Chondrocyte (in vitro differentiated cells): ENCODE measurements at places on chromosomes 3 and 15. TPM values are rescaled to one million over a fixed set of nuclear protein-coding genes. Genes with fewer than 3 reads are reported as not detected.

TMEM108 gene
- total RNA-seq = 1.7 to 7.1 TPM (median 5.6 TPM) in 3 replicates

ADGRG7 gene
- not detected in 3 replicates for total RNA-seq

FOXB1 gene
- total RNA-seq = not detected in 3 replicates

ZNF280D gene
- total RNA-seq = 12.5 to 16.8 TPM (median 15.1 TPM) in 3 replicates

TMEM62 gene
- 8.3 to 11.0 TPM (median 10.2 TPM) in 3 replicates for total RNA-seq

SLC22A13 gene
- total RNA-seq = 0.62 to 2.9 TPM (median 0.97 TPM) in 3 replicates

ACAN gene
- 21.5 to 176 TPM (median 171 TPM) in 3 replicates for total RNA-seq

CYP1A2 gene
- total RNA-seq = not detected in 3 replicates

LRRC49 gene
- 4.9 to 8.8 TPM (median 6.4 TPM) in 3 replicates for total RNA-seq

C3orf85 gene
- not detected in 3 replicates for total RNA-seq

DNA sequence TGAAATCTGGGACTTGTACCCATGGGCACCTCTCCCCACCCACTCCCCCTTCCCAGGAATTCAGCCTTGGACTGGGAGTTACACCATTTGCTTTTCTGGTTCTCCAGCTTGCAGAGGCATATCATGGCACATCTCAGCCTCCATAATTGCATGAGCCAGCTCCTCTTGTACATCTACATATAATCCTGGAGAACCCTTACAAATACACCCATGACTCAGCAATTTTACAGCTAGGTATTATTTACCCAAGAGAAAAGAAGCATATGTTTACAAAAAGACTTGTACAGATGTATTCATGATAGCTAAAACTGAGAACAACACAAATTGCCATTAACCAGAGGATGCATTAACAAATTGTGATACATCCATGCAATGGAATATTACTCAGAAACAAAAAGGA lies 58.4 kb downstream of the RPLP1 start:
- H3K27me3 ChIP-seq = peaks cover 24% of the 10 kb centered on the region
- no peak overlapping the region for H3K4me3 ChIP-seq
- no peak for DNase-seq
- H3K27ac ChIP-seq = no peak overlapping the region

DNA sequence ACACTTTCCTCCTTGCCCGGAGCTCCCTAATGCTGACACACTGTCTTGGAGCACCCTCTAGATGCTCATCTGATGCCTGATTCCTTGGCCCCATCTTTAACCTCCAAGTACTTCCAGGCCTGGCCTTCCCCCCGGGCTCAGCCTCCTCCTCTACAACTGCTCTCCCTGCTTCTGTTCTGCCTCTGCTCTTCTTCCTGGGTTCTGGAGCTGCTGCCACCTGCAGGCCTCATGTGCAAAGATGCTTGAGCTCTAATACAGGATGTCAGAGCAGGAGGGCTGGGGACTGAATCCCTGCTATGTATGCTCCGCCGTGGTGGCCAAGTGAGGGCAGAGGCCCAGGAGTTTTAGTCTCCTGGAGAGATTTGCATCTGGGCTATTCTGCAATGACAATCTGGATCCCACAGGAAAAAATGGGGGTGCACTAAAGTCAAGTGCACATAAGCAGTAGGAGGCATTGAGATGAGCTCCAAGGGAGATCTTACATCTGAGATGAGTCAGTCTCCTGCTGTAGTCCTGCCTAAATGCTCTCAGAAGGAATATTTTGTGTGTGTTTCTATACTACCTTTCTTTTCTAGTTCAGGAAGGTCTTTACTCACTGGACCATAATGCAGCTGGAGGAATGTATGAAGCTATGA lies 296.3 kb downstream of the UACA start:
- H3K4me1 ChIP-seq = no peaks in the 10 kb centered on the region
- no peak overlapping the region for H3K27ac ChIP-seq

GRCh38 chr3:127383656-127384179 lies 95.9 kb upstream of the PRR20G start:
- H3K4me1 ChIP-seq = no peaks in the 10 kb centered on the region
- no peak overlapping the region for H3K4me3 ChIP-seq

DNA sequence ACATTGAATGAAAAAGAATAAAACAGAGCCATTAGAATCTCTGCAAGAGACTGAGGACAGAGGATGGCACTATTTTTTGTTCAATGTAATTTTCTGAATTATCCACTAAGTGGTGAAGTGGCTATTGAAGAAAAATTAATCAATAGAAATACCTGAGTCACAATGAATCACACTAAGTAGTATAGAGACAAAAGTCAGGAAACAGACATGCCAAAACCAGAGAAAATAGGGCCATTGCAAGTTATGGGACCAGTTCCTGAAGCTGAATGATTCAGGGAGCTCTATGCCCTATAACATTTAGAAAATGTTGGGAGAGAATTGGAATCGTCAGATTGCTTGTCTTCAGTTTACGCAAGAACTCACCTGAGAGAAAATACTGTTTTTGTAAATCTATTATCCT lies 1103.2 kb upstream of the ALCAM start:
- H3K36me3 ChIP-seq = no peaks in the 10 kb centered on the region
- H3K4me3 ChIP-seq = no peak overlapping the region
- no peaks in the 10 kb centered on the region for H3K27me3 ChIP-seq
- H3K27ac ChIP-seq = no peak overlapping the region

DNA sequence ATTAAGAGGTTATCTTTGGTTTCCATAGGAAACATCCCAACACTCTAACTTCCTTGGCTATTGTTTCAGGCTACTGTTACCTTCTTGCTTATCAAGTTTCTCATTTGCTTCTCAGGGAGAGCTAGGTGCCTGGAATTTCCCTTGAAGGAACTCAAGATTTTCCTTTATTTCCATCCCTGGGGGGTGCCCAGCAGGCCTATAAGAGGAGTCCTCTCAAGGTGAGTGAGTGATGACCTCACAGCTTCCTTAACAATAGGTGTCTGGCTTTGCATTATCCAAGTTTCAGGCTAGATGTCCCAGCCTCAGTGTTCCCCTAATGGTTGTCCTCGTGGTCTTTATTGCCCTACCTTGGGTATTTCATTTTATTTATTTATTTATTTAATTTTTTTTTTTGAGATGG lies 12.1 kb upstream of the CTSH start:
- no peaks in the 10 kb centered on the region for H3K4me1 ChIP-seq
- H3K36me3 ChIP-seq = no peaks in the 10 kb centered on the region
- peak; percentile 4 for DNase-seq

GRCh38 chr3:72890166-72890925 lies 2.5 kb downstream of the GXYLT2 start:
- H3K27me3 ChIP-seq = no peaks in the 10 kb centered on the region
- peak overlapping the region; percentile 96 for H3K27ac ChIP-seq
- peak overlapping the region; percentile 83 for H3K4me3 ChIP-seq

DNA sequence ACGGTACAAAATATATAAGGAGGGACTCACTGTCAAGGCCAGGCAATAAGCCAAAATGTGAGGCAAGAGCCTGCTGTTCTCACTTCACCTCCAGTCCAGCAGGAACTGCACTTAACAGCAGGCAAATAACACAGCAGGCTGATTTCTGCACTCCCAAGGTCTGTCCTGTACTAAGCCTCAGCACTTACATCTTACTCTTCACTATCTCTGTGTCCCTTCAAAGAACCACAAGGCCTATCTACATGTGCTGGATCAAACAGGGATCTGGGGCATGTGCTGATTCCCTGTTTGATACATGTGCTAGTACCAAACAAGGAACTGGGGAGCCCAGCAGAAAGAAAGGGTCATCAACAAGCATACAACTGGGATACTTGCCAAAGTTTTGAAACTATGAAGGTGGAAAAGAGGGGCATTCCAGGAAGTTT lies 22.2 kb downstream of the UACA start:
- H3K36me3 ChIP-seq = peaks cover under 1% of the 10 kb centered on the region
- DNase-seq = no peak
- H3K4me3 ChIP-seq = no peak overlapping the region
- H3K27me3 ChIP-seq = no peaks in the 10 kb centered on the region

- DNase-seq = peak; percentile 90
- no peaks in the 10 kb centered on the region for H3K27me3 ChIP-seq
- no peak overlapping the region for H3K27ac ChIP-seq
- H3K36me3 ChIP-seq = peaks cover 4% of the 10 kb centered on the region
- H3K4me3 ChIP-seq = no peak overlapping the region
Measured at GRCh38 chr3:127694467-127695215, 21.9 kb downstream of the ABTB1 start.

DNA sequence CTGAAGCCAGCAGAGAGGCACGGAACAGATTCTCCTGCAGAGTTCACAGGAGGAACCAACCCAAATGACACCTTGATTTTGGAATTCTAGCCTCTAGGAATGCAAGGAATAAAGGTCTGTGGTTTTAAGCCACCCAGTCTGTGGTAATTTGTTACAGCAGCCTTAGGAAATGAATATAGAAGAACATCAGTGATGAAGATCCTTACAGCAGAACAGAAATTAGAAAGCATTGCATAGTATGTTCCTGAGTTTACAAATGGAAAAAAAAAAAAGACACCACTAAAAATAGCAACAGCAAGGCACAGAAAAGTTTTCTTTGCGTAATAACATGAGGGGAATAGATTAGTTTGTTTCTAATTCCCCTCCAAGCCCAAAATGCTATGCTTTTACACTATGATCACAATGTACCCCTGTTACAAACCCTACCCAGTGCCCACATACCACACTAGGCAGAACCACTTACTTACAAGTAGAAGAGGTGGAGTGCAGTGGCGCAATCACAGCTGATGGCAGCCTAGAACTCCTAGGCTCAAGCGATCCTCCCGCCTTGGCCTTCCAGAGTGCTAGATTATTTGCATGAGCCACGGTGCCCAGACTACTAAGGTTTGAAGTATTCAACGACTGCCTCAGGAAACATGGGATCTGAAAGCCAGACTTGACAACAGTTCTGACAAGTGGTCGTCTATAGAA lies 84.3 kb downstream of the SHQ1 start:
- H3K4me3 ChIP-seq = no peak overlapping the region
- H3K4me1 ChIP-seq = peaks cover 12% of the 10 kb centered on the region
- DNase-seq = no peak

DNA sequence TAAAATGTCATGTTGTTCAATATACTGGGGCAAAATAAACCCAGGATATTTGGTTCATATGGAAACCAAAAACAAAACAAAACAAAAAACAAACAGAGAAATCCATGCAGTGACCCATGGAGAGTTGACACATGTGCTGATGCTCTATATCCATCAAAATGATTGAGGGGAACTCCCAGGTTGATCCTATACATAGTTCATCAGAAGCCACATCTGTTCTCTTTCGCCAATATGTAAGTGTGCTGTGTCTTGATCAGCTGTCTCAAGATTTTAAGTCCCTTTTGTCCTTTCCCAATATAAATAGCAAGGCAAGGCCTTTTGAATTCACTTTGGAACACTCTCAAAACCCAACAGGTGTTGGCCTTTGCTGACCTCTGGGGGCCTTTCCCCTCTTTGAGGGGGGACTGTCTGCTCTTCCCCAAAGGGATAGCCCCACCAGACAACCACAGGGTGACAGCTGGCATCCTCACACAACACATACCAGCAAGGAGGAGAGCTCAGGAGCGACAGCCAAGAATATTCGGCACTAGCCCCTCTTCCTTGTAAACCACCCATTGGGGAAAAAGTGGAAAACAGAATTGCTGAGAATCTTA lies 209.4 kb upstream of the CD96 start:
- DNase-seq = no peak
- H3K27ac ChIP-seq = no peak overlapping the region
- H3K4me1 ChIP-seq = peaks cover 3% of the 10 kb centered on the region
- no peak overlapping the region for H3K4me3 ChIP-seq
- H3K27me3 ChIP-seq = no peaks in the 10 kb centered on the region
- H3K36me3 ChIP-seq = no peaks in the 10 kb centered on the region

- H3K4me1 ChIP-seq = peaks cover 6% of the 10 kb centered on the region
- no peak overlapping the region for H3K4me3 ChIP-seq
- H3K36me3 ChIP-seq = no peaks in the 10 kb centered on the region
- H3K27ac ChIP-seq = no peak overlapping the region
Measured at GRCh38 chr15:51286816-51287215, 51.6 kb downstream of the CYP19A1 start.

- peak overlapping the region; percentile 98 for H3K4me3 ChIP-seq
- H3K27me3 ChIP-seq = no peaks in the 10 kb centered on the region
- H3K36me3 ChIP-seq = no peaks in the 10 kb centered on the region
- peak overlapping the region; percentile 84 for H3K27ac ChIP-seq
- H3K4me1 ChIP-seq = peaks cover 28% of the 10 kb centered on the region
Measured at GRCh38 chr3:196569003-196569516, 600 bp downstream of the FBXO45 start.

GRCh38 chr15:77107068-77107467 lies 36.2 kb upstream of the TSPAN3 start:
- peaks cover 32% of the 10 kb centered on the region for H3K4me1 ChIP-seq
- H3K27ac ChIP-seq = peak overlapping the region; percentile 49
- peaks cover 18% of the 10 kb centered on the region for H3K36me3 ChIP-seq

- no peak overlapping the region for H3K4me3 ChIP-seq
- H3K27me3 ChIP-seq = no peaks in the 10 kb centered on the region
- DNase-seq = no peak
- peaks cover 28% of the 10 kb centered on the region for H3K4me1 ChIP-seq
Measured at GRCh38 chr3:183108470-183108869, 9.2 kb upstream of the MCCC1 start.

GRCh38 chr15:51718219-51718618 lies 19.2 kb downstream of the LYSMD2 start:
- H3K4me3 ChIP-seq = no peak overlapping the region
- DNase-seq = no peak
- H3K36me3 ChIP-seq = peaks cover 2% of the 10 kb centered on the region
- no peaks in the 10 kb centered on the region for H3K4me1 ChIP-seq

- peaks cover 20% of the 10 kb centered on the region for H3K4me1 ChIP-seq
- DNase-seq = no peak
- no peak overlapping the region for H3K4me3 ChIP-seq
- no peak overlapping the region for H3K27ac ChIP-seq
- no peaks in the 10 kb centered on the region for H3K27me3 ChIP-seq
Measured at GRCh38 chr15:29677871-29678461, 144.3 kb downstream of the TJP1 start.

- no peaks in the 10 kb centered on the region for H3K36me3 ChIP-seq
- peak; percentile 89 for DNase-seq
- H3K4me3 ChIP-seq = no peak overlapping the region
Measured at GRCh38 chr3:42708611-42709151, 6.1 kb upstream of the HHATL start.

DNA sequence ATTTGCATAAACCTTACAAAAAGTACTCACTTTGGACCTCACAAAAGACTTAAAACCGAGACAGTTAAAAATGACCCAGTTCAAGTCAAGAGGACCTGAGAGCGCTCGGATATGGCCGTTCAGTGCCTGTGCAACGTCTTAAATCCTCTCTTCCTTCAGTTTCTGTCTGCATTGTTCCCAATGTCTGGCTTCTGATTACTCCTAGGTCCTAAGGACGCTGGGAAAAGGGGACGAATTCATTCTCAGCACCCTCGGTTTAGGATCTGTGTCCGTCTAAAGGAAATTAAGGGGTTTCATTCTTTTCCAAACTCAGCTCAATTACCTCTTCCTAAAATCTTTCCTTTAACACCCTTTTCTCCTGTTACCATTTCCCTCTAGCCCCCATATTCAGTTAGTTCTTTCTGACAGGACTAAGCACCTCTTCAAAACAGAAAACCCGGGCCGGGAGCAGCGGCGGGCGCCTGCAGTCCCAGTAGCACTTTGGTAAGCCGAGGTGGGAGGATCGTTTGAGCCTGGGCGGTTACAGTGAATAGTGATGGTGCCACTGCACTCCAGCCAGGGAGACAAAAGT lies 970 bp downstream of the DPPA4 start:
- peak overlapping the region; percentile 72 for H3K4me3 ChIP-seq
- peak overlapping the region; percentile 7 for H3K27ac ChIP-seq
- H3K27me3 ChIP-seq = peaks cover 6% of the 10 kb centered on the region
- H3K36me3 ChIP-seq = no peaks in the 10 kb centered on the region
